ENCODE measurements at places on chromosomes 6 and 20.
A peak's percentile ranks its signal among the peaks of the same experiment; 100 is the strongest.

GRCh38 chr6:95099410-95099809 is 477.9 kb upstream of the MANEA start:
- no peak for DNase-seq

DNA sequence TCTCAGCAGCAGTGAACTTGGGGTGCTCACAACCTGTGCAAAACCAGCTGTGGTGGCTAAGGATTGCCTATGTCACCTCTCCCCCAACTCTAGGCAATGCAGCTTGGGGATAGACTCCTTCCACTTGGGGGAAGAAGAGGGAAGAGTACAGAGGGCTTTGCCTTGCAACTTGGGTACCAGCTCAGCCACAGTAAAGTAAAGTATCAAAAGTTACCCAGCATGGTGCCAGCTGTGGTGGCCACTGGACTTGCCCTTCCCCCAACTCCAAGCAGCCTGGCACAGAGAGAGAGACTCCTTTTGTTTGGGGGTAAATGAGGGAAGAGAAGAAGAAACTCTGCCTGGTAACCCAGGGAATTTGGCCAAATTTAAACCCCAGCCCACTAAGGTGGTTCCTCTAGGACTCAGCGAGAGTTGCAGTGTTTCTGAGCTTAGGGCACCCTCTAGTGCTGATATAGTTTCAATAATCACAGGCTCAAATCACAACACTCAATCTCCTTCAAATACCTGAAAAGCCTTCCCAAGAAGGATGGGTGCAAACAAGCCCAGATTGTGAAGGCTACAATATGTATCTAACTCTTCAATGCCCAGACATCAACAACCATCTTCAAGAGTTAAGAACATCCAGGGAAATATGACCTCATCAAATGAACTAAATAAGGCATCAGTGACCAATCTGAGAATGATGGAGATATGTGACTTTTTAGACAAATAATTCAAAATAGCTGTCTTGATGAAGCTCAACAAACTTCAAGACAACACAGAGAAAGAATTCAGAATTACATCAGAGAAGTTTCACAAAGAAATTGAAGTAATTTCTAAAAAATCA is 7.6 kb upstream of the DEFB129 start:
- DNase-seq, result no peak

DNA sequence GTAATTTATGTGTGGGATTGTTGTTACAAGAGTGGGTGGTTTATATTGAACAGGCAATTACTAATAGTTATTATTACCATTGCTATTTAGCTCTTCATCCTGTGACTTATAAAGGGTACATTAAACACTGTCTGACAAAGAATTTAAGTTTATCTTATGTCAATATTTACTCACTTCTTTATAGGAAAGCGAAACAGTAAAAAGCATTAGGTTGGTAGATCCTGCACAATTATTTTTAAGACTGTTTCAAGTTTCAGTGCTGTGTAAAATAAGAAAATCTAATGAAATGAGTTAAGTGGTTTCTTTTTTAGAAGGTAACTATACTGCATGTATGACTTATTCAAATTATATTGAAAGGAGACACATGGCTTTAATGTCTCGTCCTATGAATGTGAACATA is 135.8 kb upstream of the MAP3K7 start:
- no peak for DNase-seq

DNA sequence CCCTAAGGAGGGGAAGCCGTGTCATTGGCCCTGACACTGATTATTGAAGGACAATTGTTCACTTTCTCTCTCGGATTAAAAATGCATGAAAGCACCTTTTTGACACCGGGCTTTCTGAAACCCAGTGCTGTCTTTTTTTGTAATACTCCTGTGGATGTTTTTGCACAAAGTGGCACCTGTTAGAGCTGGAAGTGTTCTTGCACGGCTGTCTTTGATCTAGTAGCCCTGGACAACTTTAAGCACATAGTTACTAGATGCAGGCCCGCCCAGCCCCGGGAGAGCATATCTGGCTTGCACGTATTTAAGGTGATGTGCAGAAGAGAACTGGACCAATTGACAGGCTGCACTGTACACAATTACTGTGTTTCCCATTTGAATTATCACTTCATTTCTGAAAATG is 72.6 kb downstream of the ARID1B start:
- DNase-seq, result no peak

DNA sequence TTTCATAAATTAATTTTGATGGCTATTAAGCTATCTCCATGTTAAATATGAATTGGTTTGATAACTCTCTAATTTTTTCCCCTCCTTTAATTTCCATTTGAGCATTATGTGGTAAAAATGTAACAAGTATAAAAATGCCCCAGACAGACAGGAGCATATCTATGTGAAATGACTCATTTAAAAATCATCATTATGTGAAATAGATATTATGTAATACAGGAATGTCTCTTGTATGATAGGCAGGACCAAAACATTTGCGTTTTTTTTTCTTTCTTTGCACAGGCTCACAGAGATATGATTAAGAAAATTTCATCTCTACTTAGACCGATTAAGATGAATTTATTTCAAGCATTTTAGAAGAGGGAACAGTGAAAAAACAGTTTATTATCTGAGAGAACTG is 95.8 kb downstream of the AKAP7 start:
- DNase-seq, result no peak

DNA sequence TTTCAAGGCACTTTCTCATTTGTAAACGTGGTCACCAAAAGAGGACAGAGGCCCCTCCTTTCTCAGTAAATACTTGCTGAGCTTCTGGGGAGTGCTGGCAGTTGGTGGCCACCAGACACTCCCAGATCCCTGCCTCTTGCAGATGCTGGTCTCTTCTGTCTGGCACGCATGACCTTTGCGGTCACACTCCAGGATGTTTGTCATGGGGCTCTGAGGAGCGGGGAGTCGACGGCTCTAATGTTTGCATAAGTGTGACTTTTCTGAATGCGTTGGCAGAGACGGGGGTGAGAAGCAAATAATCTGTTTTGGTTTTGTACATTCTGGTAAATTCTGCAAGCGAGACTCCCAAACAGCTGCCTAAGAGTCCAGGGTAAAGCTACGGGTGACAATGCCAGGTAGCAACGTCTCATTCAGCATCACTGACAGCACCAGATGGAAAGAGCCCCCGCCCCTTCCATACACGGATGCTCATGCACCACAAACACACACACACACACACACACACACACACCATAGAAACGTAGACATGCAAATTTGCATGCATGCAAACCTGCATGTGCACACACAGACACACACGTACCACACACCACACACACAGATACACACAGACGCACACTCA is 101.1 kb downstream of the YTHDF1 start:
- DNase-seq, result no peak

DNA sequence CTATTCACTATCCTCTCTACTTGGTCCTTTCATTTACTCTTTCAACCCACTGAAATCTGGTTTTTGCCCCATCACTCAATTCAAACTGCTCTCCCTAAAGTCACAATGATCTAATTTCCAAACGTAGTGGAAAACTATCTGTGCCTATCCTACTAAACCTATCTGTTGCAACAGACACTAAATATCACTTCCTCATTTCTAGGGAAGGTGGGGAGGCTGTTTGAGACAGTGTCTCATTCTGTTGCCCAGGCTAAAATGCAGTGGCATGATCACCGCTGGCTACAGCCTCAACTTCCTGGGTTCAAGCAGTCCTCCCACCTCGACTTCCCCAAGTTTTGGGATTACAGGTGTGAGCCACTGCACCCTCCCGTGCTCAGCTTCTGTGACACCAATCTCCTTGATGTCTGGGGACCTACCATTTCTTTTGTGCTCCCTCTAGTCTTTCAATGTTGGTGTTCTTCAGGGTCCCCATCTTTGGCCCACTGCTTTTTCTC is 8.8 kb downstream of the RANBP9 start:
- DNase-seq, result peak; percentile 16

- no peak for DNase-seq
These were observed 16.2 kb downstream of the HLA-DPB1 start for GRCh38 chr6:33091957-33092356.

DNA sequence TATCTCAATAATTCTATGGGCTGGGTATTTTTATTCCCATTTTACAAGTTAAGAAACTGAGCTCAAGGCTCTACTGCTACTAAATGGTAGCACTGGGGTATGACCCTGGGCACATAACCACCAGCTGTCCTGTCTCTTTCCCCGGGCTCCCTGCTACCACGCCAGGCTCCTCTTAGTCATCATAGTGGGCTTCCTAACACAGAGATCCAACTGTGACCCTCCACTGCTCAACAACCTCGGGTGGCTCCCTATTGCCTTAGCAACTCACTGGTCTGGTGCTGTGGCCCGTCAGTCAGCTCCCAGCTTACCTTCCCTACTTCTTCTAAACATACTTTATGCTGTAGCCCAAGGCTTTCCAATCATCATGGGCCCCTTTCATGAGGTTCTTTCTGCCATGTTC is 4.5 kb downstream of the KIAA1755 start:
- no peak for DNase-seq

- no peak for DNase-seq
These were observed 208.2 kb downstream of the COL12A1 start for GRCh38 chr6:74997646-74998045.

GRCh38 chr6:124029567-124029966 is 225.9 kb downstream of the NKAIN2 start:
- no peak for DNase-seq

DNA sequence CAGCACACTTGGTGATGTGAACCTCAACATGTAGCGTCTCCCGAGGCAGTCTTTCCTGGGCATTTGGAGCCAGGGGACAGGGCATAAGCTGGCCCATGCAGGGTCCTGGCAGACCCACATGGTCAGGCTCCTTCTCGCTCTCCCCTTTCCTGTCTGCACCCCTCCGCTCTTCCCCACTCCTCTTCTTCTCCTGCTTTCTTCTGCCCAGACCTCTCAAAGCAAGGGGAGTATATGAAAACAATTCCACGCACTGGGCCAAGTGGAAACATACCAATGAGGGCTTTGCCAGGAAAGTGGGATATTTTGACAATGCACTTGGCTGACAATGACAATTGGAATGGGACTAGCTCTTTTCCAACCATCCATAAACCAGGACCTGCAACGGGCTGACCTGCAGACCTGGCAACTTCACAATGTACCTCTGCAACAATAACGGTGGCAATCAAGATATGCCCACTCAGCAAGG is 58.9 kb upstream of the TRAF3IP2 start:
- no peak for DNase-seq
